Activated CD4-positive, alpha-beta T cell treated with anti-CD3 and anti-CD28 coated beads, Interleukin-2, Interleukin-4, amounts not matched to agents 100 ng/mL and 50 ng/mL, durations not matched to agents 16 hours and 8 hours (primary cell): ENCODE measurements at places on chromosomes 13 and 19.

- no peak for DNase-seq
Observed at GRCh38 chr19:49071860-49072547, 495 bp downstream of the KCNA7 start.

DNA sequence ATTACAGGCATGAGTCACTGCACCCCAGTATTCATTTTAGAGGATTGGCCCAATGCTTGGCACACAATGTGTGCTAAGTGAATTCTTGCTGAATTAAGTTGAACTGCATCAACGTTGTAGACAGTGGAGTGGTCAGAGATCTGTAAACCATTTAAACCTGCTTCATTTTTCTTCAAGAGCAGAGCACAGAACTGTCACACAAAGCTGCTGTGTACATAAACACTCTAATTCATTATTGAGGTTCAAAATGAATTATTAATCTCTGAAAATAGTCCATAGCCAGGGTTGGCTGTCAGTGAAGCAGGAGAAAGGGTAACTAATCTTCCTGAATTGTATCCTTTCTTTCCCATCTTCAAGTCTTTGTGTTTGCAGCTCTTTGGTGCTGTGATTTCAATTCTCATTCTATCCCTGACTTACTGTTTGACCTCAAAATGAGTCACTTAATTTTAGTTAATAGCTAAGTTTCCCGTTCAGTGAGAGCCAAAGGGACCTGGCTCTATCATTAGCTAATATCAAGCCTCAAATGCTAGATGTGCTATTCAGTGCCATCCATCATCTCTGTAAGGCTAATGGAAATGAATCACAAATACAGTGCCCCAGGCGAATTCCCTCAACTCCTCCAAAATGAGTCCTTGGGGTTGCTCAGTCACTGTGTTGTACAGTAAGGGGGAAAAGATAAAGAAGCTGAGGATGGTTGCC, 77.0 kb upstream of the TSC22D1 start:
- DNase-seq, result no peak

GRCh38 chr19:16001481-16002312, 52.9 kb downstream of the OR10H4 start:
- peak; percentile 79 for DNase-seq

- DNase-seq, result no peak
Observed at GRCh38 chr13:45385907-45386553, 32.1 kb downstream of the SLC25A30 start.

DNA sequence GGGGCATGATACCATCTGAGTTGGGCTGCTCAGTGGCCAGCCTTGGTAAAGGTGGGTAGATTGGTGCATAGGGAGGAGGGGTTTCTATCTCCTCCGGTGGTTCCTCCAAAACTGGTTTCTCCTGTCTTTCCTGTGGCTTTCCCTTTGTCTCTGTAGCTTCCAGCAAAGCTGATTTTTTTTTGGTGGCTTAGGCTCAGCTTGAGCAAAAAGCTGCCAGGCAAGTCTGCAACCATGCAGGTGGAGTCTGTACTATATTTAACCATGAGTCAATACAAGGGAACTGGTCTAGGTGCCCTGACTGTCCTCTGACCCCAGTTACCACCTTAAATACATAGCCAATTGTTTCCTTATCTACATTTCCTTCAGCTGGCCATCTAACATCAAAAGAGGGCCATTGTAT, 64.0 kb upstream of the ZNF681 start:
- no peak for DNase-seq

DNA sequence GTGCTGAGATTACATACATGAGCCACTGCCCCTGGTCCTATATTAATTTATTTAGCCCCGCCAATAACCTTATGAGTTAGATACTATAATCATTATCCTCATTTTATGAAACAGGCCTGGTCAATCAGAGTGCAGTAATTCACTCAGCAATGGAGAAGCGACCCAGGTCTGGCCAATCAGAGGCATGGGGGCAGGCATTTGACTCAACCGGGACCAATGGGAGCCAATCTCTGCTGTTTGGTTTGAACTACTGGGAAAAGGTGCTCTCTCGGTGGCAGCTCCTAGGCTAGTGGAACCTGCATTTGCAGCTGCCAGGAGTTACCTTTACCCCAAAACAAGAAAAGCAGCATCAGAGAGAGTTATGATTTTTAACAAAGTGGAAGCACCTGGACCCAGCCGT, 6.6 kb downstream of the SIRT2 start:
- no peak for DNase-seq

DNA sequence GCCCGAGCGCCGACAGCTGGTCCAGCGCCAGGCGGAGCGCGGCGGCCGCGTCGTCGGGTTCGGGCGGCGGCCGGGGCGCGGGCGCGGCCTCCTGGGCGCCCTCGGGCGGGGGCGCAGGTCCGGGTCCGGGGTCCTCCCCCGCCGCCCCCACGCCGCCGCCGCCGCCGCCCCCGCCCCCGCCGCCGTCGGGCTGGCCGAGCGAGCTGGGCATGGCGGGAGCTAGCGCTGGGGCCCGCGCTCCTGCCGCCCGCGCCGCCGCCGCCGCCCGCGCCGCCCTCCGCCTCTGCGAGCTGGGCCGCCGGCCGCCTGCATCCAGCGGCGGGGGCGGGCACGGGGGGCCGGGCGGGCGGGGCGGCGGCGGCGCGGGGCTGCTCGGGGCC, 287 bp downstream of the MEX3D start:
- DNase-seq, result no peak

- DNase-seq, result no peak
Observed at GRCh38 chr19:19742773-19743172, 9.9 kb upstream of the ZNF14 start.

DNA sequence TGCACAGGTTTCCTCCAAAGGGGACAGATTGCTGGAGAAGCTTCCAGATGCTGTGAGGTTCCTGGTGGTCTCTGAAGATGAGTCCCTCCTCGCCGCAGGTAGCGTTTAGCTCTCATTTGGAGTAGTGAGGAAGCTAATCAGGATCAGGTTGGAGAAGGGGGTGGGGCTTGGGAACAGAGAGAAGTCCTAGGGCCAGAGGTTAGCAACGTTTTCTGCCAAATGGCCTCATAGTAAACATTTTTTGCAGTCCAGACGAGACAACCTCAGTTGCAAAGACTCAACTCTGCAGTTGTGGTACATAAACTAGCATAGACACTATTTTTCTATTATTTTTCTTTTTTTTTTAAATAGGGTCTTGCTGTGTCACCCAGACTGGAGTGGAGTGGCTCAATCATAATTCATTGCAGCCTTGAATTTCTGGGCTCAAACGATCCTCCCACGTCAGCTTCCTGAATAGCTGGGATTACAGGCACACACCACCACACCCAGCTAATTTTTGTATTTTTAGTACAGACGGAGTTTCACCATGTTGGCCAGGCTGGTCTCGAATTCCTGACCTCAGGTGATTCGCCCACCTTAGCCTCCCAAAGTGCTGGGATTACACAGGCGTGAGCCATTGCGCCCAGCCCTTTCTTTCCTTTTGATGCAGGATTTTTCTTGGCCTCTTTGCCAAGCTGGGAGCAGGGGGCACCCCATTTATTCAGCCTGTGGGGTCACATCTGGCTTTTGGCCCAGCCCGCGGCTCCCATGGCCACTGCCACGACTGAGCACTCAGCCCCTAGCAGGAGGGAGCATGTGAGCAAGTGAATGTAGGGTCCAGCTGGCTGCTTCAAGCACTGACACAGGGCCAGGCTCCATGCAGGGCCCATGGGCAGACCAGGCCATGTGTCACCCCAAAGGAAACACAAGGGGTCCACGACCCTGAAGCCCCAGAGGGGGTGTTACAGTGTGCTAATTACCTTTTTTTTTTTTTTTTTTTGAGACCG, 34.4 kb upstream of the SIN3B start:
- no peak for DNase-seq

- DNase-seq, result peak; percentile 39
Observed at GRCh38 chr19:10701955-10702525, 801 bp downstream of the QTRT1 start.

GRCh38 chr13:77415253-77416071, 88.6 kb upstream of the MYCBP2 start:
- DNase-seq, result no peak
